Glomerular endothelial cell (primary cell): ENCODE measurements at places on chromosomes 3 and 15. TPM values are rescaled to one million over a fixed set of nuclear protein-coding genes. Genes with fewer than 3 reads are reported as not detected.

ACAP2 gene
- total RNA-seq, result 39.8 and 41.6 TPM in 2 replicates

C3orf20 gene
- total RNA-seq, result not detected in 2 replicates

RGMA gene
- total RNA-seq, result 0.15 and 0.35 TPM in 2 replicates

RETNLB gene
- total RNA-seq, result not detected in 2 replicates

PRICKLE2 gene
- total RNA-seq, result 3.1 and 7.4 TPM in 2 replicates

DNA sequence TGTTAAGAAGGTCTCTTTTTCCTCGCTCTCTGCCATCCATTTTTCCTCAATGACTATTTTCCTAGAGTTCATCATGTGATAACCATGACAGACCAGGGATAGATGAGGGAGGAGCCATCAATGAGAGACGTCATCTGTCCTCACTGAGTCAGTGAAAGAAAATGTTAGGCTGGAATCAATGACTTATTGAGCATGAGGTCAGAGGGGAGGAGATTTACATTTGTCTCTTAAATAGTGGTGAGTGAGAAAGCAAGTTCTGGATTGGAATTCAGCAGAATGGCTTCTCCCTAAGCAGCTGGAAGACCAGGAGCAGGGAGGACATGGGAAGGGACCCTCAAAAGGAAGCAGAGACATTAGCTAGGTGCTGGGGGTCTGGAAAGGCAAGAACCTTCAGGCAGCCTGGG is 28.2 kb upstream of the USP3 start:
- peak; percentile 44 for DNase-seq

DNA sequence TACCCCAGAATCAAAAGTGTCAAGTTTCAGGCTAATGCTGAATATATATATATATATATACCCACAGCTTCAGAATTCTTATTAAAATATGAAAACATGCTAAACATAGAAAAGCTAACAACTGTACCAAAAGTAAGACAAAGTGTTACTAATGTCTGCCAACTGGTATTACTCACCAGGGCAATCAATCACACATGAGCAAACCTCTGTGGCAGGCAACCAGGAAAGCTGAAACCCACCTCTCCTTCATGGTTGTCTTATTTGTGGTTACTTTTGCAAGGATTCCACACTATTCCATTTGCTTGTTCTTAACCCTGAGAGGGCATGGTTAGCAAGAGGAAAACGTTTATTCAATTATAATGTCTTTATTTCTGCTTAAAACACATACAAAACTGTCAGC is 512.3 kb upstream of the MDFIC2 start:
- DNase-seq, result no peak

- no peak for DNase-seq
Observed at GRCh38 chr3:52915294-52915693, 17.9 kb upstream of the STIMATE start.

GRCh38 chr3:160829486-160830009 is 73.5 kb downstream of the PPM1L start:
- DNase-seq, result no peak

- DNase-seq, result no peak
Observed at GRCh38 chr3:157417247-157417646, 19.4 kb upstream of the PTX3 start.

- peak; percentile 91 for DNase-seq
Observed at GRCh38 chr15:95302206-95302605, 1028.3 kb upstream of the NR2F2 start.

DNA sequence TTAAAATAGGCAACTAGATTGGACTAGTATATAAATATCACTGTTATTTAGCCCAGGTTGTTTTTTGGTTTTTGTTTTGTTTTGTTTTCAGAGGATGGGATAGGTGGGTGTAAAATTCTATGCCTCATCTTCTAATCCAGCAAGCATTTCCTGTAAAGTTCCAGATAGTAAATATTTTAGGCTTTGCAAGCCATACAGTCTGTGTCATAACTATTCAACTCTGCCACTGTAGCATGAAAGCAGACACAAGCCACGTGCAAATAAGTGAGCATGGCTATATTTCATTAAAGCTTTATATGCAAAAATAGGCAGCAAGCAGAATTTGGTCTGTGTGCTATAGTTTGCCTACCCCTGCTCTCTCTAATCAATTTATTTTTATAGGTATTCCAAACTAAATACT is 657.3 kb upstream of the TGFBR2 start:
- DNase-seq, result no peak

GRCh38 chr3:67094774-67095173 is 96.7 kb downstream of the KBTBD8 start:
- DNase-seq, result no peak

GRCh38 chr15:72852273-72852672 is 68.7 kb upstream of the ADPGK start:
- no peak for DNase-seq

DNA sequence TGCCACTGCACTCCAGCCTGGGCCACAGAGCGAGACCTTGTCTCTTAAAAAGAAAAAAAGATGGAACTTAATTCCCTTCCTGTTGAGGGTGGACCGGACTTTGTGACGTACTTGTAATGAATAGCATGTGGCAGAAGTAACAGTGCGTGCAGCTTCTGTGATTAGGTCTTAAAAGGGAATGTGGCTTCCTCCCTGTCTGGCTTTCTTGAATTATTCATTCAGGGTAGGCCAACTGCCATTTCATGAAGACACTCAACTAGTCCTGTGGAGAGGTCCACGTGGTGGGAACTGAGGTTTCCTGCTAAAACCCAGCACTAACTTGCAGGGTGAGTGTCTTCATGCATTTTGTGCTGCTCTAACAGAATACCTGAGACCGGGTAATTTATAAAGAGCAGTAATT is 98.9 kb upstream of the PIAS1 start:
- DNase-seq, result no peak

DNA sequence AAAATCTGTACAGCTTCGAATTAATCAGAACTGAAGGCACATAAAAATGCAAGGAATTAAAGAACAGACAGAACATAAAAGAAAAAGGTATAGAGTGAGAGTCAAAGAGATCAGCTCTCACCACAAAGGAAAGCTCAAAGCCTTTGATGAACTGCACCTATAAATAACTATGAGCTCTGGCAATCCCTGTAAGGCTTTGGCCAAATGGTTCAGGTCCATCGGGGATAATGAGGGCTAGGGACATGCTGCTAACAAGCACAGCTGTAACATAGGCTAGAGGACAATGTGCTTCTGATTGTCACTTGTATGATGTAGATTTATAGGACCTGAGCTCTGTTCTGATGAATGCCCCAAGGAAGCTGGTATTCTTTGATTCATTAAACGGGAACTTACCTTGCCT is 113.9 kb upstream of the MRPL3 start:
- no peak for DNase-seq

GRCh38 chr15:69145149-69145693 is 15.2 kb upstream of the GLCE start:
- DNase-seq, result no peak

GRCh38 chr3:159911664-159912037 is 77.0 kb upstream of the IL12A start:
- DNase-seq, result no peak

- DNase-seq, result no peak
Observed at GRCh38 chr3:29745232-29745870, 464.5 kb downstream of the RBMS3 start.

- DNase-seq, result no peak
Observed at GRCh38 chr3:128282380-128283196, 129.3 kb downstream of the EEFSEC start.

- no peak for DNase-seq
Observed at GRCh38 chr3:147423798-147424580, 14.8 kb downstream of the ZIC1 start.

DNA sequence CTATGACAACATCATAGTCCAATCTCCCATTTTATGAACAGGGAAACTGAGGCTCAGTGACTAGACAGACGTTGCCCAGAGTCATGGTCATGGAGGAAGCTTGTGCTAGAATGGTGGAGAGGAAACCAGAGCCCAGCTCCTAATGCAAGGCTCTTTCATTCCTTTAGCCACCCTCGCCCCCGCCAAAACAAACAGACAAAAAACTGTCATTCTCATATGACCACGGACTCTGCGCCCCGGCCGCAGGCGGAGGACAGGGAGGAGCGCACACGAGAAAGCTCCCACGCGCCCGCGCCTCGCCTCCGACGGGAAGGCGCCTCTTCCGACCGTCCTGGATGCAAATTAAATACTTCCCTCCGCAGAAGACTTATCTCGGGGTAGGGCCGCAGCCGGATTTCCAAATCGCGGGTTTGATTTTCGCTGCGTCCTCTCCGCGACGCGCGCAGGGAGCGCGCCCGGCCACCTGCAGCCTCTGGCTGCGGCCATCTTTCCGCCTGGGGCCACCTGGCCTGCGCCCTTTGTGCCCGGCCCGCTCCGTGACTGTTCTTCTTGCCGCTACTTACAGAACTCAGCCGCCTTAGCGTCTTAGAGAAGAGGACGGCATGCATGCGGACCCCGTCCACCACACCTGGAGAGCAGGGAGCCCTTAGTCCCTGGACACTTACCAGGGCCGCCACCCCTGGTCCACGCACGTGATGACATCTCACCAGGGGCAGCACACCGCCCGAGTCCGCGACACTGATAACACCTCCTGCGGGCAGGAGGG is 670 bp upstream of the ATP13A3 start:
- DNase-seq, result no peak

DNA sequence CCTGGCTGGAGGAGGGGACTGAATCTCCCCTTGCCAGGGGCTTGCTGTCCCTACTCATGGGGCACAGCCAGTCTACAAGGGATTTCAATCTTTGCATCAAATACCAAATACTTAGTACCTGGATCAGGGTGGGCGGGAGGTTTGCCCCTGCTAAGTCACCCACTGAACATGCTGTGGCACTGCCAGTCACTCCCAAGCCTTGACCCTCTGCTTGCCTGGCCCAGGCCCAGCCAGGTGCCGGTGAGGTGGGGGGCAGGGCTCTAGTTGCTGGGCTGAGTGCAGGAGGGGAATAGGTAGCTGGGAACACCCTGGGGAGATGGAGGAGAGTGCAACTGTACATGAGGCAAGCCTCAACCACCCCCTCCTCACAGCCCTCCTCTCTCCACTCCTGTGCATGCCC is 136.3 kb upstream of the LRTM1 start:
- no peak for DNase-seq

DNA sequence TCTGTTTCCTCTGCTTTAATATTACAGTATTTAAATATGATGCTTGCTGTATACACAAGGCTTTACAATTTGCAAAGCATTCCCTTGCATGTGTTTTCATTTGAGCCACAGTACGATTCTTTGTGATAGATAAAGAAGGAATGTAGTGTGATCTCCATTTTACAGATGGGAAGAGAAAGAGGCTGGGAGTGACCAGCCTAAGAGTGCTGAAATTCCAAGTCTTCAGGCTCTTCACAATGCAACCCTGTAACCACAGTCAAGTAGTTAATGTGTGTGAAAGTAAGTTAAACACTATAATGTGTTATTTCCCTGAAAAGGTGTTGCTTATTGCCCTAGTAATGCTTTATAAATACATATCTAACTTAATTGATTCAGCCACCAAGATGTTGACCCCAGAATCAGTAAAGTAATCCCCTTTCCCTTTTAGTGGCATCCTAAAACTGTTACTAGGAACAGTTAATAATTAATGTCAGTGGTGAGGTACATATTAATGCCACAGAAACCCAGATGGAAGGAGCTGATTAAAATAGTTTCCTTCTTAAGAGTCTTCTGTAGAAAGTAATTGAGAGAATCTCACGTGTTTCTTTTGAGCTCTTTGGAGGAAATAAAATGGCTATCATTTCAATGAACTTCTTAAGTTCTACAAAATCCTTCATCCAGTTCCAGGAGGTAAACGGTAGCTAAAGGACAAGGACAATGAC is 110.4 kb downstream of the IL12A start:
- DNase-seq, result no peak

- DNase-seq, result no peak
Observed at GRCh38 chr3:182971637-182972036, 8.7 kb downstream of the DCUN1D1 start.

DNA sequence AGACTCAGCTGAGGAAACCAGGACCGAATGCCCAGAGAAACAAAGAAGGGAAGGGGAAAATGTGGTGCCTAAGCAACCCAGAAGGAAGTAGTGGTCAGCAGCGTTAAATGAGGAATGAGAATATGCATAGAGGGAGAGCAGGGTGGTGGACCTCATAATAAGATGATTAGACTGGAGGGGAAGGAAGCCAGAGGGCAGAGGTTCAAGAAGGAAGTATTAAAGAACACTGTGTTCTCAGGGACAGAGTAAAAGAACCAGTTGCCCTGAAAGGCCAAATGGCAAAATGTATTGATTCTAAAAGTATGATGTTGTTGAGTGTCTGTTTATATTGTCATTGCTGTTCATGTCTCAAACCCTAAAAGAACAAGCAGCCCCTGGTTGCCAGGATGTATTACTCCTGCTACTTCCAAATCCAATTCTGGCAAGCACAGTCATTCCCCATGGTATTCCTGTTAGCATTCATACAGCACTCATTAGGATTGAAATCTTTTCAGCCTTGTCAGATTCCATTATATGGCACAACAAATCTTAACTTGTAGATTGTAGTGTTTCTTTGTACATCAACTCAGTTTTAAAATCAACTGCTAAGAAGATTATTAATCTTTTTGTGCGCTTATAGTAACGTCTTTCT is 23.4 kb downstream of the P2RY1 start:
- no peak for DNase-seq

- DNase-seq, result no peak
Observed at GRCh38 chr15:44775953-44776352, 39.6 kb downstream of the TRIM69 start.

- no peak for DNase-seq
Observed at GRCh38 chr15:77415450-77416147, 4.3 kb downstream of the PEAK1 start.

GRCh38 chr15:59349680-59350420 is 22.8 kb downstream of the MYO1E start:
- DNase-seq, result peak; percentile 63

GRCh38 chr3:22846566-22846965 is 356.6 kb upstream of the UBE2E2 start:
- DNase-seq, result no peak

- DNase-seq, result no peak
Observed at GRCh38 chr3:59133311-59133710, 83.5 kb upstream of the CFAP20DC start.

- DNase-seq, result no peak
Observed at GRCh38 chr3:159795681-159796175, 192.9 kb upstream of the IL12A start.
